ENCODE measurements at places on chromosomes 3 and 15.

DNA sequence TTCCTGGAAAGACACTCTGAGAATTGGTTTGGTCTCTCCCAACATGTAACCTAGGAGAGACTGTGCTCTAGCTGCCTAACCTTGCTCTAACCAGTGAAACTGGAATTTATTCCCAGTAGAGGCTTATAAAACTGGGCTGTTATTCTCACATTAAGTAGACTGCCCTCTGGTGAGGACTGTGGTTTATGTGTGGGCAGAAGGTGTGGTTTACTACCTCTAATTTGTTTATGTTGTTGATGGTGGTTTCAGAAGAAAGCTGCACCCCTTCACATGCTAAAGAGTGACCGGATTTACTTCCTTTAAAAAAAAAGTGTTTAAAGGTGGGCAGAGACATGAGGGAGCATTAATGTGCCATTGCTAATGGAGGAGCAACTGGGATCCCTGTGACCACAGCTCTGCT, 273.2 kb downstream of the MECOM start:
- no peak for DNase-seq
- peaks cover 2% of the 10 kb centered on the region for H3K27me3 ChIP-seq
- H3K36me3 ChIP-seq, result no peaks in the 10 kb centered on the region
- H3K27ac ChIP-seq, result no peak overlapping the region
- H3K4me1 ChIP-seq, result no peaks in the 10 kb centered on the region

DNA sequence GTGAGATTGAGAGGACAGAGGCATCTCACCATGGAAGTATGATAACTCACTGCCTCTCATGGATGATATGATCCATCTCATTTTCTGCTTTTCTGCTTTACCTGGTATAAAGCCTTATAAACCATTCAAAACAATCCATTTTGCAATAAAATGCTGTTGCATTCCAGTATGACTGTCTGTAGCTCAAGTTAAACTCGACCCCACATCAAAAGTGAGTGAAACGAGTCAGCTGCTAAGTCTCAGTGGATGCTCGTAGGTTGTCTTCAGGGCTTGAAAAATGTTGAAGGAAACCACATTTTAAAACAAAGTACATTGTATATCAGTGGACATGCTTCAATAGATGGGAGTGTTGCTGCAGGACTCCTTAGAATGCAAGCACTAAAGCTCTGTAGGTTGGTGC, 839.0 kb downstream of the TUSC7 start:
- no peak for DNase-seq
- no peaks in the 10 kb centered on the region for H3K4me1 ChIP-seq
- no peaks in the 10 kb centered on the region for H3K36me3 ChIP-seq
- H3K4me3 ChIP-seq, result no peak overlapping the region
- H3K27me3 ChIP-seq, result no peaks in the 10 kb centered on the region

DNA sequence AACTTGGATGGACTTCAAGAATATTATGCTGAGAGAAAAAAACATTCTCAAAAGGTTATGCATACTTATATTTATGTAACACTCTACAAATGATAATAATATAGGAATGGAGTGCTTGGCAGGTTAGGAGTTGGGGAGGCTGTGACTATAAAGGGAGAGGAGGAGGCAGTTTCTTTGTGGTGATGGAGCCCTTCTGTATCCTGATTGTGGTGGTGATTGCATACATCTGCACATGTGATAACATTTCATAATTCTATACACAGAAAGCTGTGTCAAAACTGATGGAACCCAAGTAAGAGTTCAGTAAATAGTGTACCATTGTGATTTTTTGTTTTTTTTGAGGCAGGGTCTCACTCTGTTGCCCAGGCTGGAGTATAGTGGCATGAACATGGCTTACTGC, 31.7 kb upstream of the FAM3D start:
- no peak overlapping the region for H3K27ac ChIP-seq
- no peaks in the 10 kb centered on the region for H3K36me3 ChIP-seq
- H3K27me3 ChIP-seq, result peaks cover 11% of the 10 kb centered on the region
- peaks cover 4% of the 10 kb centered on the region for H3K4me1 ChIP-seq

DNA sequence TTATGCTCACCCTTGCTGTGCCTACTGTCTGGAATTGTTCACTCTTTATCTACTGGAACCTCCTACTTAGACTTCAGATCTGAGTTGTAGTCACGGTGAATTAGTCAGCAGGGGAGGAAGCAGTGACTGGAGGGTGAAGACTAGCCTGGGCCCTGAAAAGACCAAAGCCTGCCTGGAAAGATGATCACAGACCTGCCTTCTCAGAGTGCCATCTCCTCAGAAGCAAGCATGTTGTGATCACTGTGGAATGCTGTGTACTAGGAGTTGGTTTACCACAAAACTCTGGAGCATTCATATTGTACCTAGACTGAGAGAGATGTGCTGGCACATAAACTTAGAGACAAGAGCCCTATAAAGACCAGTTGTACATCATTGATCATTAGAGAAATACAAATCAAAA, 100.7 kb upstream of the SCN10A start:
- peaks cover 2% of the 10 kb centered on the region for H3K27me3 ChIP-seq
- peaks cover 3% of the 10 kb centered on the region for H3K4me1 ChIP-seq
- no peak overlapping the region for H3K27ac ChIP-seq
- no peak for DNase-seq
- no peaks in the 10 kb centered on the region for H3K36me3 ChIP-seq

DNA sequence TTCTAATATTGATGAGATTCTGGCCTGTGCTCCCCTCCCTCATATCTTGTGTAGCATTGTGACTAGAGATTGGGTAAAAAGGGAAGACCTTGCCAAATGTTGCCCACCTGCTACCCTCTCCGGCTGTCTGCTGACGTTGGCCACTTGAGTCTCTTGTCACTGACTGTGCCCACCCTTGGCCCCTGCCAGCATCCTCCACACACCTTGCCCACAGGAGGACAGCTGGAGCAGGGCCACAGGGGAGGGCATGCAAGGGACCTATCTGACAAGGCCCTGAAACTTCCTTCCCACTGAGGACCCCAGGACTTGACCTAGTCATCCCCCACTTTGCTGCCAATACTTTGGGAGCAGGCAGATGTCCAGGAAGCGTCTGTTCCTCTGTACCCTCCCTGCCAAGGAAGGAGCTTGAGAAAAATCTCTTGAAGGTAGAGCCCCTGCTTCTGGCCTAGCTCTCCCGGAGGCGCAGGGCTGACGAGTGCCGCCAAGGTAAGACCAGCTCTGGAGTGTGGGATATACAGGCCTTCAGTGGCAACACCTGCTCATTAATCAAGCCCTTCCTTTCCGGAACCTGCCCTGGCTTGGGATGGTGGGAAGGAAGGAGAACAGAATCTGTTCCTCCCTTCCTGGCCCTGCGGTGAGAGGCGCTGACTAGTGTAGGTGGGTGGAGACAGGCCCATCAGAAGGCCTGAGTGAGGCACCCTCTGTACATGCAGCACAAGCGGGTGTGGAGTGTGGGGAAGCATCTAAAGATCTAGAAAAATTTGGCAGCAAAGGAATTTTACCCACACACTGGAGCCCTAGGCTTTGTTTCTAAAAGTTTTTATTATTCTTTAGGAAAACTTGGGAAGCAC, 4.9 kb upstream of the PAK6 start:
- peaks cover 7% of the 10 kb centered on the region for H3K4me1 ChIP-seq
- peaks cover 11% of the 10 kb centered on the region for H3K36me3 ChIP-seq
- H3K27ac ChIP-seq, result no peak overlapping the region
- H3K4me3 ChIP-seq, result no peak overlapping the region

- peaks cover 5% of the 10 kb centered on the region for H3K36me3 ChIP-seq
- no peaks in the 10 kb centered on the region for H3K27me3 ChIP-seq
- no peak overlapping the region for H3K27ac ChIP-seq
- peaks cover 33% of the 10 kb centered on the region for H3K4me1 ChIP-seq
- no peak for DNase-seq
Observed at GRCh38 chr15:65806397-65806796, 14.3 kb upstream of the DENND4A start.

- H3K27me3 ChIP-seq, result no peaks in the 10 kb centered on the region
- no peak for DNase-seq
- no peak overlapping the region for H3K4me3 ChIP-seq
- H3K4me1 ChIP-seq, result peaks cover 45% of the 10 kb centered on the region
- H3K27ac ChIP-seq, result no peak overlapping the region
Observed at GRCh38 chr3:112339134-112339533, 6.2 kb downstream of the CD200 start.

GRCh38 chr3:46143951-46144473, 64.1 kb downstream of the CCR1 start:
- H3K4me3 ChIP-seq, result no peak overlapping the region
- H3K36me3 ChIP-seq, result peaks cover 17% of the 10 kb centered on the region
- no peak for DNase-seq
- H3K27ac ChIP-seq, result no peak overlapping the region

DNA sequence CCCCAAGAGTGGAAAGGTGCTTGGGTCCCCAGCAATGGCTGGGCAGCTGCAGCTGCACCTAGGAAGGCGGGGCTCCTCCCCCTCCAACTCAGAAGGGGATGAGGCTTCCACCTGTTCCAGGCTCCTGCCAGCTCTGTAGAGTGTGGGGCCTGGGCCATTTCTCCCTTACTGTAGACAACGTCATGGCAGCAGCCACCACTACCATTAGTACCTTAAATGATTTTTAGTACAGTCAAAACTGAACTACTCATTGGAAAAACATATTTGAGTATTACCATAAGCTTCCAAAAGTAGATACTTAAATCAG, 1274.2 kb upstream of the GBE1 start:
- no peak overlapping the region for H3K27ac ChIP-seq
- H3K4me1 ChIP-seq, result no peaks in the 10 kb centered on the region
- no peaks in the 10 kb centered on the region for H3K36me3 ChIP-seq
- H3K4me3 ChIP-seq, result no peak overlapping the region

- H3K4me3 ChIP-seq, result no peak overlapping the region
- H3K27me3 ChIP-seq, result no peaks in the 10 kb centered on the region
- no peak for DNase-seq
- H3K27ac ChIP-seq, result no peak overlapping the region
Observed at GRCh38 chr3:37147666-37148065, 26.7 kb downstream of the LRRFIP2 start.

- H3K4me1 ChIP-seq, result peaks cover 37% of the 10 kb centered on the region
- H3K4me3 ChIP-seq, result peak overlapping the region; percentile 91
- DNase-seq, result peak; percentile 26
- peaks cover 20% of the 10 kb centered on the region for H3K36me3 ChIP-seq
- H3K27me3 ChIP-seq, result no peaks in the 10 kb centered on the region
- H3K27ac ChIP-seq, result peak overlapping the region; percentile 98
Observed at GRCh38 chr3:49673121-49673714, 933 bp upstream of the APEH start.

- H3K36me3 ChIP-seq, result no peaks in the 10 kb centered on the region
- no peaks in the 10 kb centered on the region for H3K4me1 ChIP-seq
- no peak overlapping the region for H3K4me3 ChIP-seq
Observed at GRCh38 chr15:96070636-96071035, 259.9 kb upstream of the NR2F2 start.

- no peaks in the 10 kb centered on the region for H3K36me3 ChIP-seq
- H3K27me3 ChIP-seq, result peaks cover 18% of the 10 kb centered on the region
- H3K4me1 ChIP-seq, result no peaks in the 10 kb centered on the region
- DNase-seq, result no peak
- no peak overlapping the region for H3K4me3 ChIP-seq
Observed at GRCh38 chr3:58296269-58296668, 9.8 kb upstream of the RPP14 start.
